ENCODE measurements at places on chromosomes 7 and 10. TPM values are rescaled to one million over a fixed set of nuclear protein-coding genes. Genes with fewer than 3 reads are reported as not detected.

Gene MYPN
- total RNA-seq = not detected

Gene OIT3
- total RNA-seq = not detected

GRCh38 chr7:55094092-55094690, 75.4 kb downstream of the EGFR start:
- DNase-seq = no peak
- H3K4me3 ChIP-seq = no peak overlapping the region
- no peaks in the 10 kb centered on the region for H3K36me3 ChIP-seq
- no peak overlapping the region for H3K27ac ChIP-seq

DNA sequence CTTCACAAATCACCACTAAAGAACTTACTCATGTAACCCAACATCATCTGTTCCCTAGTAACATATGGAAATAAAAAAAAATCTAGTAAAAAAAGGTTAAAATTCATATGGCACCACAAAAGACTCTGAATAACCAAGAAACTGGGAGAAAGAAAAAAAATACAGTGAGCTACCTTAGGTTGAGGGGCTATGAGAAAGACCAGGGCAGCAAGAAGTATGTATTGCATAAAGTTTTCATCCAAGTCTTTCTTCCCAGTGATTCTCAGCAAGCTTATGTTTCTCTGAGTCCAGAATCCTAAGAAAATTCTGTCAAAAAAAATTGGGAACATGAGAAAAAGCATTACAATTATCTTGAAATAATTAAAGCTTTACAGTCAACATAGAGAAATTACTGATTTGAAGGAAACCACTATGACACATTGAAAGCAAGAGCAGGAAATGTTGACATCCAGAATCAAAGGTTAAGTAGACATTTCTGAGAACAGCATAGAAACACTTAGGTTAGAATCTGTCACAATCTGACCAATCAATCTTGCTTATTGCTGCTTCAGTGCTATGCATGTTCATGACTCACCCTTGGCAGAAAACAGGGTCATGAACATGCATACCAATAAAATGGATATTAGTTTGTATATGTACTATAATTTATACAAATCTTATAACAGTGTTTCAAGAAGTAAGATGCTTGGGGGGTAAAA, 494.0 kb upstream of the POT1 start:
- H3K4me3 ChIP-seq = no peak overlapping the region
- no peaks in the 10 kb centered on the region for H3K36me3 ChIP-seq
- no peaks in the 10 kb centered on the region for H3K4me1 ChIP-seq
- no peaks in the 10 kb centered on the region for H3K27me3 ChIP-seq

GRCh38 chr7:135801045-135801693, 52.6 kb upstream of the FAM180A start:
- no peak overlapping the region for H3K27ac ChIP-seq
- peak overlapping the region; percentile 34 for H3K4me3 ChIP-seq
- H3K4me1 ChIP-seq = peaks cover 10% of the 10 kb centered on the region

Measured in activated T-cell treated with anti-CD3 and anti-CD28 coated beads, Interleukin-2, amount 50 U/mL, for 72 hours (primary cell).